Mesenteric fat pad (tissue), 1 donor: ENCODE measurements at places on chromosomes 16 and 17. TPM values are rescaled to one million over a fixed set of nuclear protein-coding genes. Genes with fewer than 3 reads are reported as not detected.

DNA sequence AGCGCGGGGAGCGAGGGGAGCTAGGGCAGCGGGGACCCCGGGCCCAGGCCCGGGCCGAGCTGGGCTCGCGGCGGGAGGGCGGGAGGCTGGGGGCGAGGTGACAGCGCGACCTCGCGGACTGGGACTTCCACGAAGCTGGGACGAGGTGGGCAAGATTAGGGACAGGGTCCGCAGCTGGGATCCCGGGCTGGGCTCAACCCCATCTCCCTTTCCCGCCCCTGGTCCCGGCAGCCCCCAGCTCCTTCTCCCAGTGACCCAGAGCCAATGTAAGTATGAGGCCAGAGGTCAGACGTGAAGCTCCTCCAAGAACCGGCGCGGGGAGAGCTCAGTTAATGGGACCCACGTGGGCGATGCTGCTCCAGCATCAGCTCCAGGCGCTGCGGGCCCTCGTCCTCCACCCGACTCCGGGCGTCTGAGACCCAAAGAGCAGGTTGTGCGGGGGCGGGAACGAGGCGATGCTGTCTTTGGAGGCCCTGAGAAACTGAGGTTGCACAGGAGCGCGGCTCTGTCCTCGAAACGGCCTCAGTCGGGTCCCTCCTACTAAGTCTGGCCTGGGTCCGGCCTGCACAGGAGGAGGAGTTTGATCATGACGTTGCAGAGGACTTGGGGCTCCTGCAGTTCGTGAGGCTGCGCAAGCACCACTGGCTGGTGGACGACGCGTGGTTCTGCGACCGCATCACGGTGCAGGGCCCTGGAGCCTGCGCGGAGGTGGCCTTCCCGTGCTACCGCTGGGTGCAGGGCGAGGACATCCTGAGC, 585 bp downstream of the ALOX12 start:
- no peak for DNase-seq

GRCh38 chr16:65890203-65890602, 476.3 kb upstream of the CDH5 start:
- no peak for DNase-seq

- no peak for DNase-seq
Measured at GRCh38 chr16:65896448-65897153, 469.9 kb upstream of the CDH5 start.

DNA sequence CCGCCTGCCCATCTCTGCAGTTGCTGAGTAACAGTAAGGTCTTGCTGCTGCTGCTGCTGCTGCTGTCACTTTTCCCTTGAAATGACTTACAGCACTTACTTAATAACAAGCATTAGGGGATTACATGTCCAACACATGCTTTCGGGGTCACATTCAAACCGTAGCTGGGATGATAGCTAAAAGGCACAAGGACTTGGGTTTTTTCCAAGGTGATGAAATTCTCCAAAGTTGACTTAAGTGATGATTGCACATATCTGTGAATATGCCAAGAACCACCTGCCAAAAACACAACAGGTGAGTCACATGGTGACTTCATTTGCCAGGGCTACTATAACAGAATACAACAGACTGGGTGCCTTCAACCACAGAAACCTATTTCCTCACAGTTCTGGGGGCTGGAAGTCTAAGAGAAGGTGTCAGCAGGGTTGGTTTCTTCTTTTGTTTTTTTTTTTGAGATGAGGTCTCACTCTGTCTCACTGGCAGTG, 121.9 kb upstream of the TNRC6C start:
- DNase-seq, result no peak

DNA sequence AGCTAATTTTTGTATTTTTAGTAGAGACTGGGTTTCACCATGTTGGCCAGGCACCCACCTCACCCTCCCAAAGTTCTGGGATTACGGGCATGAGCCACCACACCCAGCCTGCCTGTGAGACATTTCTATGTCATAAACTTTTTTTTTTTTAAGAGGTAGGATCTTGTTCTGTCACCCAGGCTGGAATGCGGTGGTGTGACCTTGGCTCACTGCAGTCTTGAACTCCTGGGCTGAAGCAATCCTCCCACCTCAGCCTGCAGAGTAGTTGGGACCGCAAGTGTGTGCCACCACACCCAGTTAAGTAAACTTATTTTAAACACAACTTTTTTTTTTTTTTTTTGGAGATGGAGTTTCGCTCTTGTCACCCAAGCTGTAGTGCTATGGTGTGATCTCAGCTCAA, 47.2 kb downstream of the SCNN1G start:
- no peak for DNase-seq

DNA sequence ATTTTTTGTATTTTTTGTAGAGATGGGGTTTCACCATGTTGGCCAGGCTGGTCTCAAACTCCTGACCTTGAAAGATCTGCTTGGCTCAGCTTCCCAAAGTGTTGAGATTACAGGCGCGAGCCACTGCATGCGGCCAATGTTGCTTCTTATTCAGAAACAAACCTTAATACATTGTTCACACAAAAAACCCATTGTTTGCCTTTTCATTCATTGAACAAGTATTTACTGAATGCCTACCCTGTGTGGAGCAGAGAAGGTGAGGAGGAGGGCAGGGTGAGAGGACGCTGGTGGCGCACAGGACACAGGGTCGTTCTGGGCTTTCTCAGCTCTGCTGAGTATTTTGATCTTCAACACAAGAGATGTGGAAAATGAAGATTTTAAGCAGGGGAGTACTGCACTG, 8.0 kb upstream of the KRT23 start:
- no peak for DNase-seq

Gene SOX8
- total RNA-seq, result 1.3 TPM

Gene FNDC8
- total RNA-seq, result not detected

Gene CRYM
- total RNA-seq, result not detected
